ENCODE measurements at places on chromosomes 4 and X.

DNA sequence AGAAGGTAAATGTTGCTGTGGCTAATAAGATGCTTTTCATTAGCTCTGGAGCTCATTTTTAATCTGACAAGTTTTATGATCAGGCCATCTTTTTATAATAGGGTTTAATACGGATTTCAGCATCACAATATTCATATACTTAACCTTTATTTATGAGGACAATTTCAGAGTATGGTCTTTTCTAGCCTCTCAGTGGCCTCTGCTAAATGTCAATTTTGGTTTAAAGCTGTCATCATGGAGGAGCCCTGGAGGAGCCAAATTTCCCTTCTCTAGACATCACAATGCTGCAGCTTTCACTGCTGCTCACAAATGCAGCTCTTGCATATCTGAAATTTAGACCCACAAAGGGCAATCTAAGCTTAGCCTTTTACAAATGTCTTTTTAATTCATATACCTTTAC lies 510.4 kb downstream of the PCDH7 start:
- DNase-seq = no peak

DNA sequence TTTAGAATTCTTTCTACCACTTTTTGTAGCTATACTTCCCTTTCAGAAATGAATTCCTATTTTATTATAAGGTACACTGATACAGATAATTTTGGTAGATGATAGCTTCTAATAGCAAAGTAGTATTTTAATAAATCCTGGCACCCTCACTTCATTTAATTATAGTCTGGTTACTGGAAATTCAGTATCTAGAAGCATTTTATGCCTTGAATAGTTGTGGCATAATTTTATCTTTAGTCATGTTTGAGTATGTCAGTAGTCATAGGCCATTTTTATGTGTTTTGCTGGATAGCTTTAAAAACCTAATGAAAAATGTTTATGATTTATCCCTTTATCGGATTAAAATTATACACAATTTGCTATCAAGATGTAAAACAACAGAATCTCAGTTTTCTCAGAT lies 92.3 kb downstream of the DIAPH2 start:
- DNase-seq = peak; percentile 14

DNA sequence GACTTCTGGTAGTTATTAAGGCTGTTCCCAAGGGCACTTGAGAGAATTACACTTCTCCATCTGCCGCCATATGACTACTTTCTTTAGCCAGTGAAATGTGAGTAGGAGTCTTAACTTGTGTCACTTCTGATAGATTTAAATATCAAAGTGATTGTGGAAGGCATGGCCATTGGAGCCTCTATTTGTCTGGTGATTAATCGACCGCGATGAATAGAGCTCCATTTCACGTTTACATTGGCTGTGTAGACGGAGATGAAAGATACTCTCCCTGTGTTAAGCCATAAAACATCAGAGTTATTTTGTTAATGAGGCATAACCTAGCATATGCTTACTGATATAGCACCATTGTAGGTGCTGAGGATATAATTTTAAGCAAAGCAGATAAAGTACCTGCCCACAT lies 852.4 kb downstream of the CCSER1 start:
- DNase-seq = no peak

GRCh38 chrX:7746856-7747255 lies 96.1 kb upstream of the VCX start:
- DNase-seq = peak; percentile 8

GRCh38 chr4:84931961-84932360 lies 34.5 kb downstream of the WDFY3 start:
- no peak for DNase-seq

GRCh38 chr4:27595571-27596360 lies 735.1 kb downstream of the STIM2 start:
- DNase-seq = no peak

DNA sequence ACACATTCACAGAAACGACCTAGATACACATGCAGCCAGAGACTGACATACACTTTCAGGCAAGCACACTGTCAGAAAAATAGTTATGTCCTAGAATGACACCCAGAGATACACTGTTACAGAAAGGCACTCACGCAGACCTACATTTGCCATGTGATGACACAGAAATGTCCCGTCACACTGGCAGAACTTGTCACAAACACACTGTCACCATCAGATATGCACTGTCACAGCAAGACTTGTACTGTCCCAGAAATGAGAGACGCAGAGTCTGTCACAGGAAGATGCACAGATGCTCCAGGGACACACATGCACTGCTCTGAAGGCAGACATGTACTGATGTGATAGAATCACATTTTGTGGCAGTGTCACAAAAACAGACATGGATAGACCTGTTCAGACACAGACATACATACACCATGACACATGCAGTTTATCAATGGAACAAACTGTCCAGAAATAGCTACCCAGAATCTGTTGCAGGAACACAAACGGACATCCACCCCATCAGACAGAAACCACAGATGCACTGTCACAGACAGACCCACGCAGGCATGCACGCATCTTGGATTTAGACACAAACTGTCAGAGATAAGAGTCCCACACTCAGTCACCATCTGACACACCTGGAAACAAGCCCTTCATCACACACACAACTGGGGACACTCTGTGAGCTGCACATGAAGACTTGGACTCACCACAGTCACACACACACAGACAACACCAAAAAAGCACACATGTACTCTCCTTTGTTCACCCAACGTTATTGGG lies 1.3 kb upstream of the PIM2 start:
- DNase-seq = no peak

GRCh38 chr4:38752941-38753806 lies 29.6 kb downstream of the TLR10 start:
- DNase-seq = peak; percentile 99

- DNase-seq = no peak
Measured at GRCh38 chr4:54060116-54060515, 4.3 kb downstream of the CHIC2 start.

DNA sequence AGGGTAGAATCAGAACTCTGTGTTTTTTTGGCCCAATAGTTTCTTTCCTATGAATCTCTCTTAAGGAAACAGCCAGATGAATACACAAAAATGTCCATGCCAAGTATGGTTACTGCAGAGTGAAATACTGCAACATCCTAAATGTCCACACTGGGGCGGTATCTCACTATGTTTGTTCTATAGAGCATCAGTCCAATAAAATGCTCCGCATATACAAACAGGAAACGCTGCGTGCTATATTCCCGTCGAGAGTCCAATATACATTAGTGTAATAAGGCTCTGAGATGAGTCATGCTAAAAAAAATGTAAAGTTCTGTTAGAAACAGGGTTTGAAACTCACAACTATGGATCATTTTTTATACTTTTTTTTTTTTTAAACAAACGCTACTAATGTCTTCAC lies 72.9 kb upstream of the ENOX2 start:
- DNase-seq = peak; percentile 67

GRCh38 chr4:126267689-126268088 lies 952.9 kb downstream of the FAT4 start:
- DNase-seq = peak; percentile 88

- no peak for DNase-seq
Measured at GRCh38 chr4:37599092-37599790, 86.9 kb downstream of the RELL1 start.

GRCh38 chr4:184897895-184898294 lies 72.1 kb upstream of the ACSL1 start:
- DNase-seq = no peak

GRCh38 chr4:107863416-107863815 lies 38.7 kb downstream of the SGMS2 start:
- DNase-seq = peak; percentile 10

DNA sequence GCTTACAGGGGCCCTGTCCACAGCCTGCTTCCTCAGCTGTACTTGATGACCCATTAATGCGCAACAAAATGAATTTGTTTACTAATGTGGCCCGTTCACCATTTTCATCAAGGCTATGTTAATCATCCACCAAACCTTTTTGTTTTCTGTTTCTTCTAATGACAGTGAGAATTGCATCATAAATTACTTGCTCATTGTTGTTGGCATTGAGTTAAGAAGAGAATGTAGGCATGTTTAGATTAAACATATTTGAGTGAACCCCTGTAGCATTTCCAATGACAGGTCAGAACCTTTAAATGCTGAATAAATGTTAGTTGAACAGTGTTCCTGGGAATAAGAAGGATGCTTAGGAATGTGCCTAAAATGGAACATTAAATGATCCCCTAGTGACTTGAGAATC lies 183.4 kb downstream of the SPRY1 start:
- no peak for DNase-seq

DNA sequence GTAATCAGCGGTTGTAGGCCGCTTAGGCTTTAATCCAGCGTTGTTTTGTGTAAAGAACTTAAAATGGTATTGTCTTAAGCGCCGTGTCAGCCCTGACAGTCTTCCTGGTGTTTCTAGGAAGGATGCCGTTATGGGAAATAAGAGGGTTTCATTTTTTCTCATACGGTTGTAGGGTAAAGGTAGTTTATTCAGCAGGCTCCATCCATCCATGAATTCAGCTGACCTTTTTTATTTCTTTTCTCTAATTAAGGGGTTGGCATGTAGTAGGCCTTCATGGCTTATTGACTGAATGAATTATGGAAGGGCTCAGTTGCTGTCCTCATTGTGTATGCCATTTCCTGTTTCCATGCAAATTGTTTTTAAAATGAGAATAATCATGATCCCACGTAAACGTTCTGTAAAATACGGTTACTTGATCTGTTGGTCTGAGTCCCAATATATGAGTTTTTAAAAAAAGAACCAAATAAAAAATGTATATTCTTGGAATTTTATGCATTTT lies 693 bp downstream of the OCIAD1 start:
- DNase-seq = peak; percentile 7
